ENCODE measurements at places on chromosomes 5 and 9.

DNA sequence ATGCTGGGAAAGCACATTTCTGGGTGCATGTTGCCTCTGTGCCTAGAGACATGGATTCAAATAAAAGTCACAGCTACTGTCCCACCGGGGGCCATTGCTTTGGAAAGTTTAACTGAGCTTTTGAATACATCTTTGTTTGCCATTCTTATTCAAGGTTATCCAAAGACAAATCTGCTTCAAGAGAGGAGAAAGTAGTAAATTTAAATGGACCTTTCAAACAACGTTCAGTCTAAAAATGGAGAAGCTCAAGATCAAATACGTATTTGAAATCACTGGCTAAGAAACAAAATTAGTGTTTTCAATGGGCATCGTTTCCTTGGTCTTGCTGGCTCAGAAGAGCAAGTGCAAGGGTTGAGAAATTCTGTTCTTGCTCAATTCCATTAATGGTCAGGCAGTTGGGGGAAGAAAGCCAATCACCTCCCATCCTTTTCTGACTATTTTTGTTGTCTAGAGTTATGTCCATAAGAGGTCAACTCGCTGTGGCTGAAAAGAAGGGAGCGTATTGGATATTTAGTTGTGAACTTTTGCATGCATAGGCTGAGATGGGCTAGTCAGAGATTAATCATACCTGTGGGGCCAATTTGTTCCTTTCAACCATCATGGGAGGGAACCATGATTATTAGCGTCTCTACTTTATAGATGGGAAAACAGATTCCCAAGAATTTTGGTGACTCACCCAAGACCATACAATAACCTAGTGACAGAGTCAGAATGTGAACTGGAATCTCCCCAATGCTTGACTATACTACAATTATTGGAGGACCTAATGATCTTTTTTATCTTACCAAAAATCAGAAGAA is 276.2 kb upstream of the TNC start:
- DNase-seq: no peak

DNA sequence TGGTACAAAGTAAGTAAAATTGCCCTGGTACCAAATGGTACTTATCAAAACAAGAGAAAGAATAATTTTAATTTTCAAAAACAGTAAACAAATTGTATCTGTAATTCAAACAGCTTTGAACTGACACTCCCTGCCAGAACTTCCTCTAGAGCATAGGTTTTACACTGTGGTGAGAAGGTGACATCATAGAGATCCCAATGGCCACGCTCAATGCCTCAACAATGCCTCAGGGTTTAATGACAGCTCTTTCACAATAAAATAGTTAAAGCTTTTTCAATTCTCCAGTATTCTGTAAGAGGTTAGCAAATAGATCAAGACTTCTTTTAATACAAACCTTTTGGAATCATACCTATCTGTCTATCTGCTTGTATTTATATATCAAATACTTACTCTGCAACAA is 437.1 kb downstream of the PRR16 start:
- DNase-seq: no peak

- no peak for DNase-seq
These were observed 66.9 kb upstream of the GLIS3 start for GRCh38 chr9:4366591-4367330.

GRCh38 chr5:41797662-41798061 is 72.6 kb downstream of the OXCT1 start:
- no peak for DNase-seq

GRCh38 chr5:50717651-50718050 is 51.2 kb downstream of the PARP8 start:
- no peak for DNase-seq

DNA sequence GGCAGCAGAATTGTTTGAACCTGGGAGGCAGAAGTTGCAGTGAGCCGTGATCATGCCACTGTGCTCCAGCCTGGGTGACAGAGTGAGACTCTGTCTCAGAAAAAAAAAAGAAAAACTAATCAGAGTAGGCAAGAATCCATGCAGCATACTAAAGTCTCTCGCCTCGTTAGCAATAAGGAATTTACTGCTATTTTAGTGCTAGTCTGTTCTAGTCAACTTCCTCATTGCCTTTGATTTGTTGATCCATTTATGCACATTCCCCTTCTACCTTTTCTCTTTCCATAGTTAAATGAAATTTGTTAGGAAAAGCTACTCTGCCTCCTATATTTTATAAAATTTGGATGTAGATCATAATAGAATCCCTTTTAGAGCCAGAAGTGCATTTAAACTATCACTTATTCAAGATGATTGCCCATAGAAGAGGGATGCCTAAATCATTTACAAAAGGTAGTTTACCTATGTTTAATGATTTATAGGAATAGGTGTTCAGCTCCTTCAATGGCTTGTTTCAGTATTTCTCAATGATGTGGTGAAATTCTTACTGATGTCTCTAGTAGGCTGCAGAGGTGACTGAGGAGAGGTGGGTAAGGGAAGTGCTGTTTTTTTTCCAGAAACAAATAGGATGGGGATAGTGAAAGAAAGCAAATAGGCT is 1.9 kb downstream of the LRRC19 start:
- DNase-seq: no peak

- DNase-seq: no peak
These were observed 42.7 kb downstream of the GADD45G start for GRCh38 chr9:89647366-89648128.

DNA sequence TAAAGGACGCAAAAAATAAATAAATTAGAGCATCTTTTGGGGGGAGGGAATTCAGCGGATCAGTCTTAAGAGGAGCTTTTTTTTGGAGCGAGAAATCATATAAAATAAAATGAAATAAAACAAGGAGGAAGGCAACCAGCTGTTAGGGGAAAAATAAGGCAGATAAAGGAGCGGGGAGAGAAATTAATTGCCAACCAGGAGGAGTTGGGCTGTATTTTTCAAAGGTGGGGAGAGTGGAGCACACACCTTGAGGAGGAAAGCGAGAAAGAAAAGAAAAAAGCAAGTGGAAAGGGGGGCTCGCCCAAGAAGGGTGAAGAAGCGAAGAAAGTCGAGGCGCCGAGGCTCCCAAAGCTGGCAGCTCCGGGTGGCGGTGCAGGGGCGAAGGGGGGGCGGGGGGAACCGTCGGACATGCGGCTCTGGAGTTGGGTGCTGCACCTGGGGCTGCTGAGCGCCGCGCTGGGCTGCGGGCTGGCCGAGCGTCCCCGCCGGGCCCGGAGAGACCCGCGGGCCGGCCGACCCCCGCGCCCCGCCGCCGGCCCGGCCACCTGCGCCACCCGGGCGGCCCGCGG is at the start of gene PAPPA:
TSS of gene PAPPA (plus strand) at position 27 of the 569 bp plus-strand sequence. CDS start at position 409, 382 bp downstream.
- no peak for DNase-seq

DNA sequence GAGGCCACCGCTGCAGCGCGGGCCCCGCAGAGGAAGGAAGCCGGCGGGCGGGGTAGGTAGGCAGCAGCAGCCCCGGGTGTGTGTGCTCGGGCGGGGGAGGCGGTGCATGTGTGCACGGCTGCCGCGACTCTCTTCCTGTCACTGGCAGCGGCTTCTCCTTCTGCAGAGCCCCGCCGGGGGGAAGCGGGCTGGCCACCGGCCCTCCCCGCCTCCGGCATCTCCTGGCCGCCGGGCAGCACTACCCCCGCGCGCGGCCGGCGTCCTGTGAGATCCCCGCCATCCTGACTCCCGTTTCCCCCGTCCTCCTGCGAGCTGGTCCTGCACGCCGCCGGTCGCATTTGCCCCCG is 315 bp downstream of the PIK3R1 start:
- no peak for DNase-seq

GRCh38 chr9:128396970-128397613 is 23.6 kb upstream of the CERCAM start:
- DNase-seq: no peak

- no peak for DNase-seq
These were observed 316.3 kb downstream of the FAM170A start for GRCh38 chr5:119945691-119946090.
